ENCODE measurements at places on chromosomes 2 and 18. TPM values are rescaled to one million over a fixed set of nuclear protein-coding genes. Genes with fewer than 3 reads are reported as not detected.

GRCh38 chr2:172234716-172235691 is 132.3 kb upstream of the DLX2 start:
- peaks cover 30% of the 10 kb centered on the region for H3K4me1 ChIP-seq
- no peak overlapping the region for H3K27ac ChIP-seq
- peak overlapping the region; percentile 75 for H3K4me3 ChIP-seq
- DNase-seq, result no peak
- H3K36me3 ChIP-seq, result no peaks in the 10 kb centered on the region
- peaks cover 25% of the 10 kb centered on the region for H3K27me3 ChIP-seq

GRCh38 chr2:220072669-220073220 is 445.3 kb downstream of the SLC4A3 start:
- DNase-seq, result no peak
- no peak overlapping the region for H3K4me3 ChIP-seq
- no peaks in the 10 kb centered on the region for H3K36me3 ChIP-seq
- H3K27ac ChIP-seq, result no peak overlapping the region
- peaks cover 61% of the 10 kb centered on the region for H3K4me1 ChIP-seq

- no peak for DNase-seq
- peaks cover 2% of the 10 kb centered on the region for H3K27me3 ChIP-seq
Measured at GRCh38 chr2:198913394-198914152, 544.2 kb downstream of the SATB2 start.

DNA sequence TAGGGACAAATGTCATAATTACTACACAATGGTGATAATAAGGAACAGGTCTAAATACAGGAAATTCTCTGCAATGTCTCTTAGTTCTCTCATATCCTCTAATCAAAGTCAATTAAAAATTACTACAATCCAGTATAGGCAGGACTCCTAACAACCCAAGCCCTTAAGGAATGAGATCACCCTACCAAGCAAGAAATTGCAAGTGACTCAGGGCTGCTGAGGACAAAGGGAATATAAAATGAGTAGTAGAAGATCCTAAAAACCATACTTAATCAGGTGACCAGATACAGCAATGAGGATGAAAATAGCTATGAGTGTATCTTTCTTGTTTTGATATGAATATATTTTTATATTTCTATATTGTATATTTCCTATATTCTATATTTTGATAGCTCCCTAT is 250.0 kb upstream of the DCC start:
- H3K36me3 ChIP-seq, result no peaks in the 10 kb centered on the region
- H3K27ac ChIP-seq, result no peak overlapping the region
- no peaks in the 10 kb centered on the region for H3K27me3 ChIP-seq
- H3K4me3 ChIP-seq, result no peak overlapping the region
- no peaks in the 10 kb centered on the region for H3K4me1 ChIP-seq

DNA sequence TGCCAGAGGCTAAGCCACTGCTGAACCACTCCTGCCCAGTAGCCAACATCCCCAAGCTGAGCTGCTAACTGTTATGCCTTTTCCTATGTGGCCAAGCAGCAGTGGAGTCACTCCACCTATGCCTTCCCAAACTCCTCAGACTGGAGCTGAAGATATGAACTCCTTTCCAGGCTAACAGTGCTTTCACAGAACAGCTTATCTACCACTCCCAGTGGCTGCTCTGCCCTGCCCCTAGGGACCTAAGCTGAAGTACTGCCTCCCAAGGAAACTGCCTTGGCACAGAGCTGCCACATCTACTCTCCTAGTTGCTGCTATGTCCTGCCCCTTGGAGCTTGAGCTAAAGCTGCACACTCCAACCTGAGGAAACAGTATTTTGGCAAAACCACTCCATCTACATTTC is 275.9 kb downstream of the RBM43 start:
- H3K4me1 ChIP-seq, result no peaks in the 10 kb centered on the region
- no peaks in the 10 kb centered on the region for H3K27me3 ChIP-seq
- H3K27ac ChIP-seq, result no peak overlapping the region
- peaks cover 10% of the 10 kb centered on the region for H3K36me3 ChIP-seq
- DNase-seq, result no peak
- H3K4me3 ChIP-seq, result no peak overlapping the region

DNA sequence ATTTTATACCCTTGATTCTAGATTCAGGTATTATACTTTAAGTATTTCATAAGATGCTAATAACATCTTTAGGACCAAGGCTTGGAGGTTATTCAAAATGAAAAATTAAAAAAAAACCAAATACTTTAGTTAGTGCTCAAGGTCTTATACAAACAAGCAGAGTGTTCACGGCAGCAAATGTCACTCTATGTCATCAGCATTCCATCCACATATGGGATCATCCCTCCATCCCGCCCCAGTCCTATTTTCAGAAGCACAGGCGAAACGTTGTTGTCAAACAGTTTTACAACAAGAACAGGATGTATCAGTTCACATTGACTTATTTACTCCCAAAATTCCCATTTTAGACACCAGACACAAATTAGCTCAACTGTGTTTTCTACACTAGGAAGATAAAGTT is 83.7 kb downstream of the DSEL start:
- H3K27me3 ChIP-seq, result no peaks in the 10 kb centered on the region
- H3K4me3 ChIP-seq, result no peak overlapping the region
- H3K36me3 ChIP-seq, result peaks cover 6% of the 10 kb centered on the region
- H3K4me1 ChIP-seq, result peaks cover 30% of the 10 kb centered on the region
- H3K27ac ChIP-seq, result peak overlapping the region; percentile 45
- no peak for DNase-seq

DNA sequence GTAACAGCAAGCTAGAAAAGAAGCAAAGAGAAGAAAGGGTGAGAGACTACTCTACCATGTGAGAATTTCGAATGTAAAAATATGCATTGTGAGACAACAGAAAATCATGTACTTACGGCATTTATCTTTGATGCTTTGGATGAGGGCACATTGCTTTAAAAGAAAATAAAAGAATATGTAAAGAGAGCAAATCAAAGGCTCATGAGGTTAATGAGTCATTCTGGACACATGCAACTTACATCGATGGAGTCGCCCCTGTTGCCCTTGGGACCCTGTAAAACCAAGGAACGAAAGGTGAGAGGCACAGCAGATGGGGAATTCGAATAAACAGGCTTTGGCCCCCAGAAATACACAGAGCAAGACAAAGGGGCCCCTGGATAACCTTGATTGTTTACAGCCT is 69.0 kb downstream of the COL6A3 start:
- no peaks in the 10 kb centered on the region for H3K27me3 ChIP-seq
- H3K36me3 ChIP-seq, result peaks cover 40% of the 10 kb centered on the region
- no peak for DNase-seq
- H3K4me3 ChIP-seq, result no peak overlapping the region

DNA sequence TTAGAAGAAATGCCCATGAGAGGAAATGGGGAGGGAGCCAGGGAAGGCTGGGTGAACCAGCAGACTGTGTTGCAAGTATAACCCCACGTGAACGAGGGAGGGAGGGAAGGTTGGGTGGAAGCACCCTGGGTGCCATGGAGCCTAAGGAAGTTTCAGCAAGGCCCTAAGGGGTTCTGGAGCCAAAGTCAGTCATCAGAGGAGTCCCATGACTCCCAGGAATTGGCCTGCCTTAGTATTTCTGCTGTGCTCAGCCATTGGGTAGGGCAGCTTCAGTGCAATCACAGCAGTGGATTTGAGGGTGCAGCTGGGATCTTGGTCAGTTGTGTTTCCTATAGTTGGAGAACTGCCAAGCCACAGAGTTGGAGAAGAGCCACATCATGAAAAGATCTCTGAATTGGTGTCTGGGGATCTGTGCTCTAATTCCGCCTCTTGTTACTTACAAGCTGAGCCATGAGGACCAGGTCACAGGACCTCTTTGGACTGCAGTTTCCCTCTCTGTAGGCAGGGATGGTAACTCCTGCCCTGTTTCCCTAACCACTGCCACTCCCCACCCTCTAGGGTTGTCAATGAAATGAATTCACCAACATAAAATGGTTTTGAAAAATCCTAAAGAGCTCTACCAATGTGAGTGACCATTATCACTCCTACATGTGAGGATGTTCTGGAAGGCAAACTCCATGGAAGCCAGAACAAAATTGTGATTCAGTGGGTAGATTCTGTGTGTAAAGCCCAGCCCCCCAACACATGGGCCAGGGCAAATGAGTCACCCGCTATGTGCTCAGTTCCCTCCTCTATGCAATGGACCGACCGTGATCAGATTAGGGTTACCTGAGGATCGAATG is 108.9 kb downstream of the CLIP4 start:
- H3K27ac ChIP-seq, result no peak overlapping the region
- no peak overlapping the region for H3K4me3 ChIP-seq
- H3K27me3 ChIP-seq, result peaks cover 21% of the 10 kb centered on the region
- H3K4me1 ChIP-seq, result peaks cover 4% of the 10 kb centered on the region
- H3K36me3 ChIP-seq, result no peaks in the 10 kb centered on the region
- no peak for DNase-seq

ZNF804A gene
- not detected for total RNA-seq

INPP1 gene
- total RNA-seq, result 17.3 TPM

OXER1 gene
- total RNA-seq, result not detected

ANTXR1 gene
- total RNA-seq, result 144 TPM

KDSR gene
- 87.7 TPM for total RNA-seq
